ENCODE measurements at places on chromosomes 16 and 17.
A peak's percentile ranks its signal among the peaks of the same experiment; 100 is the strongest.

- DNase-seq, result no peak
Measured at GRCh38 chr16:49312389-49312985, 30.8 kb upstream of the CBLN1 start.

DNA sequence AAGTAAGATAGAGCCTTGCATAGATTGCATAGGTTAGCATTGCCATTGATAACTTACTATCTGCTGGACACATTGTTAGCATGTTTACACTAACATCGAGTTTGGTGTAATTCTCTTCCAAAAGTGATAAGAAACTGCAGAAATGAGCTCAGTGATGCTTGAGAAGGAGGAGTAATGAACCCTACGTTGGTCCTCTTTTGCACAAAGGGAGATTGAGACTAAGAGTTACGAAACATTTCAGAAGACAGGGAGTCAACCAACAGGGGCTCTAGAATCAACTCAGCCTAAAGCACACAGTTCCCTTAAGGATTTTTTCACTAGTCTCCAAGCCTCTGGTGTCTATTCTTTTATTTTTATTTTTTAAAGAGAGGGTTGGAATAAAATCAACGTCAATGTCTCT, 6.8 kb downstream of the CCL7 start:
- no peak for DNase-seq

- no peak for DNase-seq
Measured at GRCh38 chr17:31570231-31570630, 178.8 kb downstream of the RAB11FIP4 start.

DNA sequence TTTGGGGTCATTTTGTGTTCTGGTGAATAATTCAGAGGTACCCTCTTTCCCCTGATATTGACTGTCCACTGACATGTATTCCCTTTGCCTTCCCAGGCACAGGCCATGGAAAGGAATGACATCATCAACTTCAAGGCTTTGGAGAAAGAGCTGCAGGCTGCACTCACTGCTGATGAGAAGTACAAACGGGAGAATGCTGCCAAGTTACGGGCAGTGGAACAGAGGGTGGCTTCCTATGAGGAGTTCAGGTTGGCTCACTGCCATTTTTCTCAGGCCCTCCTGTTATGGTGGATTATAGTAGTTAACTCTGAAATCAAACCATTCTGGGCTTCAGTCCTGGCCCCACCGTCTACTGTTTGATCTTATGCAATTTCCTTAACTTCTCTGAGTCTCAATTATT, 1.6 kb upstream of the EFTUD2 start:
- peak; percentile 82 for DNase-seq

DNA sequence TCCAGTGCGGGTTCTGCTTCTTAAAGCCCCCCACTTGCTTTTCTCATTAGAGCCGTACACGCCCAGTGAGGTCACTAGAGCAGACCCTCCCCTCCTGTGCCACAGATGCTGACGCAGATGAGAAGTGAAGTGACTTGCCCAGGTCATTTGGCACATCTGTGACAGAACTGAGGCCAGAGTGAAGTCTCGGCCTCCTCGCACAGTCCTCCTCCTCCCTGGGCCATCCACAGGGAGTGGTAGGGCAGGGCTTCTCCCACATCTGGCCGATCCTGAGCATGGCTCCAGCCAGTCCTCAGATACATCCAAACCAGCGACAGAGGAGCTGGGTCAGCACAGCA, 15.3 kb upstream of the TBX2 start:
- DNase-seq, result no peak

DNA sequence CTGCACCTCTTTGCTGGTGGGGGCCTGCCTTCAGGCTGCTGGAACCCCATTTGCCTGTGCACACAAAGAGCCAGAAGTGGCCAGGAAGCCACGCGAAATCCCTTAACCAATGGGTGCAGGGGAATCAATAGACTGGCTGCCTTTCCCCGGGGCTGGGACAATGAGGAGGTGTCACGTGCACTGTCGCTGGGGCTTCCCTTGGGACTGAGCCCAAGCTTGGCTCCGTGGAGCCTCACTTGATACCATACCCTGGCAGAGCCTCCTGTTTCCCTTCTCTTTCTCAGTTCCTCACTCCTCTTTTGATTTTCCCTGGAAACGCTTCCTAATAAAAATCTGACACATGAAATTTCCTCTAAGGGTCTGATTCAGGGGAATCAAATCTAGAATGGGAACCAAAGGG, 38.8 kb upstream of the C16orf82 start:
- no peak for DNase-seq

GRCh38 chr17:65985571-65985970, 206.4 kb downstream of the CEP112 start:
- peak; percentile 50 for DNase-seq

DNA sequence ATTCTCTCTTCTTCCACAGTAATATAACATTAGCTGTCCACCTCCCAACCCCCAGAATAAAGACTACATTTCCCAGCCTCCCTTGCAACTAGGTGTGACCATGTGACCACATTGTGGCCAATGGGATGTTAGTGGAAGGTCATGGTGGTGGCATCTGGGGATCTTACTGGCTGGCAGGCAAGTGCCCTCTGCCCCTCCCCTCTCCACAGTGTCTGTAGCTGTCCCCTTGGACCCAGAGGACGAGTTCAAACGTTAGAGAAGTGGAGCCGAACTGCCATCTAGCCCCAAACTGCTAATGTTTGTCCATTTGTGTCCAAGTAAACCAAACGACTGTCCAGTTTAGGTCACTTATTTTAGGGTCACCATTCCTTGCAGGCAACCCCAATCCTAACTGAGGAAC, 26.6 kb upstream of the KCNG4 start:
- DNase-seq, result peak; percentile 59

DNA sequence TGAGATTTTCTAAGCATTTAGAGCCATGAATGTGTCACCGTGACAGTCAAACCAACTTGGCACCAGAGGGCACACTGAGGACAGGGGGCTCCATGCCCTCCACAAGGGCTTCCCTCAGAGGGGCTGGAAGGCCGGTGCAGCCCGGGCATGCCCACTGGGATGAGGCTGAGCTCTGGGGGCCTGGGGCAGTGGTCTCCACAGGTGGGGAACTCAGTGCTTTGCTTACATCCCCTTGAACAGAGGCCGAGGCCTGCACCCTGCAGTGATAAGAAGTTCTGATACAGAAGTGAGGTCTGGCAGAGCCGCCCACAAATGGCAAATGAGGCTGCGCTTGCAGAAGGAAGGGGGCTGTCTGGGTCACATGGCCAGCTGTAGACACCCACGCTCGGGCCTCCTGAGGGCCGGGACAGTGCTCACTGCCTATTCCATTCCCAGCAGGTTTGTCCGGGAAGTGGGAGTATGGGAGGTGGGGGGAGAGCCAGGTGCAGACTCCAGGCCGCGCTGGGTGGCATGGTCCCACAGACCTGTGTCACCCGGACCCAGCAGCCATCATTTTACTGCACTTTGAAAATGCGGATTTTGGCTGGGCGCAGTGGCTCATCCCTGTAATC, 116.8 kb upstream of the CREBBP start:
- no peak for DNase-seq

Data from LHCN-M2 (cell line).